ENCODE measurements at places on chromosomes 4 and X.

DNA sequence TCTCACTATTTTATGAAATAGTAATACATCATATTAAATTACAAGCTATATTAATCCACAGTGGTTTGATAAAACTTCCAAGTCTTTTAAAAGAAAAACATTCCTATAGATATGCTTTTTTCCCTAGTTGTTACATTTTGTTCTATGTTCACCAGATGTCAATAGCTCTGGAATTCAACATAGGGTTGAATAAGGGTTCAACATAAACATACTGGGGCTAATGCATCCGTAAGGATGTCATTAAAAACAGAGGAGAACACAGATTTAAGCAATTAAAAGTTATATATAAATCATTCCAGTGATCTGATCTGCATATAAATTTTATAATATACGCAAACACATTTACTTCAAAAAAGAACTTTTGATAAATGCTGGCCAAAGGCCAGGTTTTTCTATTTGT lies 32.5 kb downstream of the SULT1B1 start:
- DNase-seq, result no peak

DNA sequence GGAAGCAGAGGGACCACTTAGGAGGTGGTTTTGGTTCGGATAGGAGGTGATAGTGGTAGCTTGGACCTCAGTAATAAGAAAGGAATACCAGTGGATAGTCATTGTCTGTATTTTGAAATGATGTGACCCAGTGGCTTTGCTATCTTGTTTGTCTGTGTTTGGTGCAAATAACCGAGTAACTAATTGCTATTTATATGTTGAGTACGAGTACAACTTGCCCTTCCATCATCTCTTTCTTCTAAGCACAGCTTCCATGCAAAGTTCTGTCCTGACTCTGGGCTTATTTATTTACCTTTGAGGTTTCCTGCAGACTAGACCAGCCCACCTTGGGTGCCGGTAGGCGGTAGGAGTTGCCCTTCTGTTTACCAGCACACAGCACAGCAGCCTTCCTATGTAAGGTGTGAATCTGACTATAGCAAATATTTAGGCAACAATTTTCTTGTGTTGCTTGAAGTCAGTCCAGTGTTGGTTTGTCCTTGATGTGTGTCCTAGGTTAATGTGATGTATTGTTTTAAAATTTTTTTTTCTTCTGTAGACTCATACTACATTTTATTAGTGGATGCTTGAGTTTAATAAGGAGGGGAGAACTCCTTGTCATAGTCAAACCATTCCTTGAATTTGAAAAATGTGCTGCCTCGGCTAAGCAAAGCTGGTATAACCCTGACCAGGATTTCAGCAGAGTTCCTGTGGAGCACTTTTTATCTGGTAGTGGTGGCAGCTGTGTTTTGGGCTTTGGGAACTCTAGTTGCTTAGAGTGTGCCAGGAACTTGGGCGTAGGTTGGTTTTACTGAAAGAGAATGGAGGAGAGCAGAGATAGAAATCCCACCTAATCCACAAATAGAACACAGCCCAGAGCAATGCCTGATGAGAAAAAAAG lies 21.9 kb downstream of the PTTG2 start:
- DNase-seq, result no peak

DNA sequence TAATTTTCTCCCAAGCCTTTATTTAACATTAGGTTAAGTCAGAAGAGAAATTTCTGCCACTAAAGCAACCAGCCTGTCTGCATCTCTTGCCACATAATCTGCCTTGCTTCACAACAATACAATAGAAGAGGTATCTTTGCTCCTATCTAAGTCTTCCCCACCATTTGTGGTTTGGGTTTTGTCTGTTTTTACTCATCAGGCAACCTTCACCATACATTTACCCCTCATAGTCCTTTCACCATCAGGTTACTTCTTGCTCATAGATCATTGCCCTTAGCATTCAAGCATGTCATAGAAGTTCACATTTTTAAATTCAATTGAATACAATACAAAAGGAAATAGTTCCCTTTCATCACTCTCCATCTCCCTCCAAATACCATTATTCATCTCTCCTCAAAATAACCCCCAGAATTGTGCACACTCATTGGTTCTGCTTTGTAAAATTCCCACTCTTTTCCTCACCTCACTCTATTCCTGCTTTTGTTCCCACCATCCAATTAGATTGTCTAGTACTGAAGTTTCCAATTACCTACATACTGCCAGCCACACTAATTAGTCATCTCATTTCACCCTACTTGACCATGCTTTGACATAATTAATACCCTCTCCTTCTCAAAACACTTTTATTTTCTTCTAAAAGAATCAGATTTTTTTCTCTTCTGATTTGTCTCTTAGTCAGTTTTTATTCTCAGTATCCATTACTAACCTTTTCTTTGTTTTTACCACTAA lies 1957.0 kb upstream of the AGA start:
- no peak for DNase-seq

DNA sequence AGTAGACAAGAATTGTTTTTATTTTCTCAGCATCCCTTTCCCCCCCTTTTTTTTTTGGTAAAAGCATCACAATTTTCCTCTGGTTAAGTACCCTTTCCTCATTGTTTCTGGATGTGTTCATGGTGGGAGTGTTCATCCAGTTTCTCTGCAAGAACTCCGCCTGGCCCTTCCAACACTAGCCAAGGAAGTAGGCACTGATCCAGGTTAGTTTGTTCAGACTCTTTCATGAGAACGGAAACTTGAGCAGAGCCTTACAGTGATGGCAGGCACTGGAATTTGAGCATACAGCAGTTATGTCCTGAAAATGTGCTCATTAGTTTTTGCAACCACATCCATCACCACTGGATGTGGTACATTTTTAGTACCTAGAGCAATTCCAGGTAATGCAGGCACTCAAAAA lies 336.1 kb upstream of the BOD1L1 start:
- DNase-seq, result no peak

DNA sequence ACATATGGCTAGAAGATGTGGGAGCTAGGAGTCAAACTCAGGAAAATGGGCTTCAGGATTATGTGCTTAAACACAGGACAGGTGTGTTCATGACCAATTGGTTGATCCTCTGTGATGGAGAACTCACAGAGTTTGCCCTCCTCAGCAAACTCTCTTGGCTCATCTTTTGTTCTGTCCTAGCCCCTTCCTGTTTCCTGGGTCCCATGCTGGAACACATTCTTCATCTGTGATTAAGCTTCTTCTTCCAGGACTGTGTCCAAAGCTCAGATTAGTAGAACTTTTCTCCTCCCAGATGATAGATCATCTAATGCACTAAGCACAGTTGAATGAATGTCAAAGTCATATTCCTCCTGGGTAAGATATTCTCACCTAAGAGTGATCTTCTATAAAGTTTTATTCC lies 38.8 kb upstream of the TCEANC start:
- no peak for DNase-seq

- no peak for DNase-seq
Observed at GRCh38 chr4:148405161-148405893, 36.9 kb downstream of the NR3C2 start.

DNA sequence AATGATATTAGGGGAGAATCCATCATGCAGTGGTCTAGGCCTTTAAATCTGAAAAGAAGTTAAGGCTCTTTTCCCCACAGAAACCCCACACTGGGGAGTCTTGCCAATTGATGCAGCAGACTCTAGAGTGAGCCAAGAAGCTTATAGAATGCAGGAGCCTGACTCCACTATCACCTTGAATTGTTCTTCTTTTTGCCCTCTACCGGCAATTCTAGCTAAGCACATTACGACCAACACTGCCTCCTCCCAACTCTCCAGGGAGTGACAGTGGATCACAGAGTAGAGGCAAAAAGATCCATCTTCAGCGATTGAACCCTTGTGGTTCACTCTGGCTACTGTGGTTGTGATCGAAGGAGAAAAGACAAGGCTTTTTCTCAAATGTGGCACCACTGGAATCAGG lies 331.5 kb downstream of the NKX6-1 start:
- no peak for DNase-seq

DNA sequence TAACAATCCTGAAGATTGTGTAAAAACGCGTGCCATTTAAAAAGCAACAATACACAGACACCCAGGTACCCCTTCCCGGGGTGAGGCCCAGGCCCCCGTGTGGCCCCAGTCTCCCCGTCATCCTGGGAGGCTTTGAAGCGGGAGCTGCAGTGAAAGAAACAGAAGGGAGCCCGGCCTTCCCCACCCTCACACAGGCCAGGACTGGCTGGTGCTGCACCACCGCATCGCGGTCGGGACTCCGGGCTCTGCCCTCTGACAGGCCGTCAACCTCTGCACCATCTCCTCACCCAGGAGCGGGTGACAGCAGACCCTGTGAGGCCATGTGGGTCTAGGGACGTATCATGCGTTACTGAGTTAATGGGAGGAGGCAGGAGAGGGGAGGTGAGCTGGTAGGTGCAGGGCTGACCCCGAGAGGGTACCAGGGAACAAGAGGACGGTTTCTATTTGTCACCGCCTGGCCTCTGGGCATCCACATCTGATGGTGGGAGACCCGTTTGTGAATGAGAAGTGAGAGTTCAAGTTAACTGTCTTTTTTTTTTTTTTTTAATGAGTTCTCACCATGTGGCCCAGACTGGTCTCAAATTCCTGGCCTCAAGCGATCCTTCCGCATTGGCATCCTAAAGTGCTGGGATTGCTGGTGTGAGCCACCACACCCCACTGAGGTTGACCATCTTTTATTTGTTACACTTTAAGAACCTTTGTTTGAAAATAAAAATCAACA lies 27.3 kb downstream of the PIGG start:
- DNase-seq, result no peak

- no peak for DNase-seq
Observed at GRCh38 chr4:67546971-67547370, 1.7 kb upstream of the CENPC start.

- no peak for DNase-seq
Observed at GRCh38 chr4:164771088-164771487, 17.2 kb downstream of the SMIM31 start.

DNA sequence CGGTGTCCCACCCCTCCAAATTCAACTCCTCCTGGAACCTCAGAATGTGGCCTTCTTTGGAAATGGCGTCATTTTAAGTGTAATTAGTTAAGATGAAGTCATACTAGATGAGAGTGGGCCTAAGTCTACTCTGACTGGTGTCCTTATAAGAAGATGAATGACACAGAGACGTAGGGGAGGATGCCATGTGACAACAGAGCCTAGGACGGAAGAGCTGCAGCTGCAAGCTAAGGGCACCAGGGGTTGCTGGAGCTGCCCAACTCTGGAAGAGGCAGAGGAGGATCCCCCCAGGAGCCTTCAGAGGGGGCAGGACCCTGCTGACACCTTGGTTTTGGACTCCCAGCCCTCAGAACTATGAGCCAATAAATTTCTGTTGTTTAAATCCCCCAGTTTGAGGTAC lies 115.1 kb downstream of the STK32B start:
- DNase-seq, result no peak

DNA sequence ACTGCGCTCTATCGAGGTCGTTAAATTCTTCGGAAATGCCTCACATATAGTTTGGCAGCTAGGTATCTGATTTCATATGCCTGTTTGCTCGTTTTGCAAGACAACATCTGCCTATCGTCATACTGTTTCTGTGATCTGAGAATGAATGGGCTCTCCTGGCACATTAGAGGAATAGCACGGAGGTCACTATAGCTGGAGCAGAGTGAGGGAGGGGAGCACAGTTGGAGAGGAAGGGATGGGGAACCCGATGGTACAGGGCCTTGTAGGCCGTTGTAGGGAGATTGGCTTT lies 552 bp downstream of the IKBKG start:
- DNase-seq, result no peak

DNA sequence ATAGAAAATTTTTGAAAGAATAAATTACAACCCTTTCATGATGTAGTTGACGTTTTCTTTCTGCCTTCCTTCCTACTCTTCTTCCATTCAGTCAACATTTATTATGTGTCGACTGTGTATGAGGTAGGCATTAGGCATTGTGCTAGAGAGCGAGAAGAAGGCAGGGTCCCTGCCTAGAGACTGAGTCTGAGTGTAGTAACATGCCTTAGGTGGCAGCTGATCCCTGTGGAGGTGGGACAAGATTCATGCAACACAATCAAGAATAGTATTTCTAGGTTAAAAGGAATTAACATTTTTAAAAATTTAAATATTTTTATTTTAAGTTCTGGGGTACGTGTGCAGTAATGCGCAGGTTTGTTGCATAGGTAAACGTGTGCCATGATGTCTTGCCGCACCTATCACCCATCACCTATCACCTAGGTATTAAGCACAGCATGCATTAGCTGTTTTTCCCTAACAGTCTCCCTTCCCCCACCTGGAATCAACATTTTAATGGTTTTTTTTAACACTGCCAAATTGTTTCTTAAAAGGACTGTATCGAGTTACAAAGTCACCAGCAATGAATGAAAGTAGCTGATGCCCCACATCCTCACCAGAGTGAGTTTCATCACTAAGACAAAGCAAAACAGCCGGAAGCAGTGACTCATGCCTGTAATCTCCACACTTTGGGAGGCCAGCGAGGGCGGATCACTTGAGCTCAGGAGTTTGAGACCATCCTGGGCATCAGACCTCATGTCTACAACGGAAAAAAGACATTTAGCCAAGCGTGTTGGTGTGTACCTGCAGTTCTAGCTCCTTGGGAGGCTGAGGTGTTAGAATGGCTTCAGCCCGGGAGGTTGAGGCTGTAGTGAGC lies 84.0 kb downstream of the WWC2 start:
- peak; percentile 76 for DNase-seq

GRCh38 chr4:10316851-10317250 lies 140.4 kb downstream of the ZNF518B start:
- DNase-seq, result no peak

DNA sequence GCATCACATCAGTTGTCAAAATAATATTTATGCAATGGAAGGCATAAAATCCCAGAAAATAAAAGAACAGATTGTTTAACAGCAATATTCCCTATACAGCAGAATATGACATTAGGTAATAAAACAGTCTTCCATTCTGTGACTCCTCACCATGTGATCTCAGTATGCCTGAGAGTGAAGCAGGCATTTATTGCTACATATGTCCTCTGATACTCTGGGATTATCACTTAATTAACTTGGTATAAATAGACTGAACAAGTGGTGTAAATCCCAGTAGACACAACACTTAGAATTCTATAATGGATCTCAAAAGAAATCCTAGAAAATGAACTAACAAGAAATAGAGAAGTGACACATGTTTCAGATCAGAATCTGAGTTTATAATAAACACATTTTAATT lies 841.3 kb downstream of the PDHA2 start:
- DNase-seq, result no peak

GRCh38 chr4:116923389-116923788 lies 162.0 kb downstream of the TRAM1L1 start:
- no peak for DNase-seq

GRCh38 chr4:165537028-165537648 lies 158.3 kb downstream of the CPE start:
- DNase-seq, result peak; percentile 42

- DNase-seq, result no peak
Observed at GRCh38 chr4:23392860-23393458, 496.9 kb downstream of the PPARGC1A start.

GRCh38 chrX:101411984-101412383 lies 4.0 kb downstream of the HNRNPH2 start:
- no peak for DNase-seq

GRCh38 chrX:57044245-57044644 lies 48.9 kb upstream of the SPIN3 start:
- peak; percentile 4 for DNase-seq

DNA sequence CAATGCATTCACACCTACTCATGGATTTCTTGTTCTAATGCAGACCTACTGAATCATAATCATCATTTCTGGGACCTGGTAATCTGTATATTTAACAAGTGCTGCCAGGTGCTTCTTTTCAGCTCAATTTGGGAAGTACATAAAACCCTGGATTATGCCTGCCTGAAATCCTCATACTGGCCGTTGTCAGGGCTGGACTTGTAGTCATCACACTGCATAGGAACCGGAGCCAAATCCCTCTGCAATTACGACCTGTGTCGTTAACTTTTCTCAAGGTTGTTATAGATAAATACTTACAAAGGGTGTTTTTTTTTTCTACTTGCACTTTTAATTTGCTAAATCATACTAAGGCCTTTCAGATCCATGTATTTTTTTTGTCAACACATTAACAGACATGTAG lies 294.9 kb upstream of the PRPS2 start:
- no peak for DNase-seq
